ENCODE measurements at places on chromosomes 1 and 21. TPM values are rescaled to one million over a fixed set of nuclear protein-coding genes. Genes with fewer than 3 reads are reported as not detected.
A peak's percentile ranks its signal among the peaks of the same experiment; 100 is the strongest.

GRCh38 chr21:26795866-26796329, 49.3 kb downstream of the ADAMTS1 start:
- no peaks in the 10 kb centered on the region for H3K27me3 ChIP-seq
- H3K27ac ChIP-seq, result no peak overlapping the region
- DNase-seq, result no peak
- no peaks in the 10 kb centered on the region for H3K36me3 ChIP-seq
- H3K4me1 ChIP-seq, result peaks cover 6% of the 10 kb centered on the region
- no peak overlapping the region for H3K4me3 ChIP-seq

DNA sequence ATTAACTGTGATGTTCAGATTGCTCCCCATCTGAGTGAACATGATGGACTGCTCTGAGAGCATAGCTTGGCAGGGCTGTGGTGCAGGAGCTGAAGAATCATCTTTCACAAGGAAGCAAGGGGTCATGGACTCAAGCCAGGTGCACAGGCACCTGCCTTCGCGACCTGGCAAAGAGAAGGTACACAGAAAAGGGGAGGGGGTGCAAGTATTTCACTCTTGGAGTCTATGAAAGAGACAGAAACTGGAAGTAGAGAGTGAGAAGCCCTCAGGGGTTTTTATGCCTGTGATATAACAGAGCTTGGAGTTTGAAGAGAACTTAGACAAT, 232.6 kb upstream of the PLXNA2 start:
- no peak overlapping the region for H3K27ac ChIP-seq
- no peaks in the 10 kb centered on the region for H3K27me3 ChIP-seq
- no peaks in the 10 kb centered on the region for H3K36me3 ChIP-seq
- no peak for DNase-seq
- no peak overlapping the region for H3K4me3 ChIP-seq
- peaks cover 7% of the 10 kb centered on the region for H3K4me1 ChIP-seq

DNA sequence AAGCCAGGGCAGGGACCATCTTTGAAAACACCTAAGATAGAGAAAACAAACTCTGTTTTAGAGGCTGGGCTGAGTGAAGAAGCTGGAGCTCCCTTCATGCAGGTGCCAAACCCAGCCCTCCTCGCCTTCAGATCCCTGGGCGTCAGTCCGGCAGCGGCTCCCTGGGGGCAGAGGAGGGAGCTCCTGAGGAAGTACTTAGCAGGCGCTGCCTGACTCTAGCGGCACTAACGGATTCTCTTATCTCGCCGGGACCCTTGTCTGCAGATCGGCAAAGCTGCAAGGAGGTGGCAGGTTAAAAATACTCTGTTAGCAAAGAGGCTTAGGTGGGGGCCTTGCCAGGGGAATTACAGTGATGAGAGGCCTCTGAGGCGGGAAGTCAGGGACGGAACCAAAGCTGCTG, 79.6 kb downstream of the PLXNA2 start:
- H3K4me1 ChIP-seq, result peaks cover 44% of the 10 kb centered on the region
- no peaks in the 10 kb centered on the region for H3K36me3 ChIP-seq
- no peaks in the 10 kb centered on the region for H3K27me3 ChIP-seq
- no peak overlapping the region for H3K4me3 ChIP-seq
- no peak for DNase-seq

- no peaks in the 10 kb centered on the region for H3K27me3 ChIP-seq
- peaks cover 23% of the 10 kb centered on the region for H3K4me1 ChIP-seq
- H3K27ac ChIP-seq, result no peak overlapping the region
- H3K4me3 ChIP-seq, result no peak overlapping the region
- no peaks in the 10 kb centered on the region for H3K36me3 ChIP-seq
- DNase-seq, result no peak
These were observed 115.4 kb upstream of the HOOK1 start for GRCh38 chr1:59699227-59699847.

Gene LCE3D
- not detected for total RNA-seq

Gene DCDC2B
- total RNA-seq, result not detected

Gene S100A5
- total RNA-seq, result not detected

Gene RIPPLY3
- total RNA-seq, result not detected

- no peaks in the 10 kb centered on the region for H3K36me3 ChIP-seq
- H3K4me1 ChIP-seq, result no peaks in the 10 kb centered on the region
- DNase-seq, result no peak
These were observed 28.0 kb downstream of the TBX15 start for GRCh38 chr1:118960026-118960561.

Gene PTPN14
- total RNA-seq, result 43.7 TPM

GRCh38 chr1:115040501-115040900, 10.9 kb downstream of the TSHB start:
- no peak overlapping the region for H3K27ac ChIP-seq
- H3K4me1 ChIP-seq, result no peaks in the 10 kb centered on the region
- H3K36me3 ChIP-seq, result no peaks in the 10 kb centered on the region
- H3K27me3 ChIP-seq, result no peaks in the 10 kb centered on the region
- H3K4me3 ChIP-seq, result no peak overlapping the region

- H3K27me3 ChIP-seq, result peaks cover 9% of the 10 kb centered on the region
- H3K27ac ChIP-seq, result no peak overlapping the region
- no peak overlapping the region for H3K4me3 ChIP-seq
- no peaks in the 10 kb centered on the region for H3K36me3 ChIP-seq
- no peaks in the 10 kb centered on the region for H3K4me1 ChIP-seq
These were observed 55.3 kb upstream of the NBPF3 start for GRCh38 chr1:21384620-21385019.

DNA sequence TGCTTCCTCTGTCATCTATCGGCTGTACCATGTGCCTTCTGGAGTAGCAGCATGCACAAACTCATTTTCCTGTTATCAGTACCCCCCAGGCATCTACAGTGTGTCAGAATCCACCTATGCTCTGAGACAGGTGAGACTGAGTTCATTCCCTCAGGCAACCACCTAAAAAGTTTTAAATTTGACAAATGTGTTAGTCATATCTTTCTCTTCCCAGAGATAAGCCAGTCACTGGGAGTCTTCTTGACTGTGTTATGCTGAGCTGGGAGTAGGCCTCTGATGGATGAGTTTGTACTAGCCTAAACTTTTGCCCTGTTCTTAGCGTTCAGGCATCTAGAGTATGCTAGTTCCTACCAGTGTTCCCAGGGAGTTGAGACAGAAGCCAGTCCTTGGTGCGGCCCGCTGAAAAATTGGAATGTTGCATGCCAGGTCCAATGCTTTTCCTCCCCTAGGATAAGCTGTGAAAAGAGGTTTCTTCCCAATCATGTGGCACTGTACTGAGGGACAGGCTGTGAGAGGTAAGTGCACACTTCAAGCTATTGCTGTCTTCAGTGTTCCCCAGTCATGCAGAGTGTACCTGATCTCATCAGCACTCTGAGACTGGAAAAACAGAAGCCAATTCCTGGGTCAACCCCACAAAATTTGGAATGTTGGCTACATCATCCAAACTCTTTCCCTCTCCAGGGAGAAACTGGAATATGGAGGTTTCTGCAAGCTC, 1202.3 kb downstream of the NCAM2 start:
- no peak overlapping the region for H3K27ac ChIP-seq
- DNase-seq, result no peak
- no peaks in the 10 kb centered on the region for H3K27me3 ChIP-seq
- H3K36me3 ChIP-seq, result no peaks in the 10 kb centered on the region
- no peaks in the 10 kb centered on the region for H3K4me1 ChIP-seq

Gene ZNF593OS
- total RNA-seq, result not detected

DNA sequence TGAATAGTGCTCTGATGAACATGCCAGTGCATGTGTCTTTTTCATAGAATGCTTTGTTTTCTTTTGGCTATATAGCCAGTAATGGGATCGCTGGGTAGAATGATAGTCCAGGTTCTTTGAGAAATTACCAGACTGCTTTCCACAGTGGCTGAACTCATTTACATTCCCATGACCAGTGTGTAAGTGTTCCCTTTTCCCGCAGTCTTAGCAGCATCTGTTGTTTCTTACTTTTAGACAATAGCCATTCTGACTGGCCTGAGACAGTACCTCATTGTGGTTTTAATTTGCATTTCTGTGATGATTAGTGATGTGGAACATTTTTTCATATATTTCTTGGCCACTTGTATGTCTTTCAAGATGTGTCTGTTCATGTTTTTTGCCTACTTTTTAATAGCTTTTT, 784.5 kb downstream of the USP25 start:
- H3K27ac ChIP-seq, result no peak overlapping the region
- H3K36me3 ChIP-seq, result no peaks in the 10 kb centered on the region
- no peaks in the 10 kb centered on the region for H3K4me1 ChIP-seq
- no peaks in the 10 kb centered on the region for H3K27me3 ChIP-seq

DNA sequence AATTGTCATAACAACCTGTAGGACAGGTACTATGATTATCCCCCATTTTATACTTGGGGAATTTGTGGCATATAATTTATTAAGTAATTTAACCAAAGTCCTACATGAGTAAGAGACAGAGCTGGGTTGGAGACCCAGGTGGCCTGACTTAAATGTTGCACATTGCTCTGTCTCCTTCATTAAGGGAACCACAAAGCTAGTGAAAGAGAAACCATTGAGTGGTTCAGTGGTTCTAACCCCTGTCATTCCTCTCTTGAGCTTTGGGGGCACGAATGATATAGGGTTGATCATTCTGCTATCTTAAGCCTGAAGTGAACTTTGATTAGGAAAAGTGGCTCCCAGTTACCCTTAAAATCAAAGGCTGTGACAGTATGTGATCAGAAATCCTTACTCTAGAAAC, 5.3 kb upstream of the MAP3K7CL start:
- no peaks in the 10 kb centered on the region for H3K36me3 ChIP-seq
- DNase-seq, result no peak
- no peaks in the 10 kb centered on the region for H3K27me3 ChIP-seq
- no peak overlapping the region for H3K27ac ChIP-seq
- no peaks in the 10 kb centered on the region for H3K4me1 ChIP-seq

DNA sequence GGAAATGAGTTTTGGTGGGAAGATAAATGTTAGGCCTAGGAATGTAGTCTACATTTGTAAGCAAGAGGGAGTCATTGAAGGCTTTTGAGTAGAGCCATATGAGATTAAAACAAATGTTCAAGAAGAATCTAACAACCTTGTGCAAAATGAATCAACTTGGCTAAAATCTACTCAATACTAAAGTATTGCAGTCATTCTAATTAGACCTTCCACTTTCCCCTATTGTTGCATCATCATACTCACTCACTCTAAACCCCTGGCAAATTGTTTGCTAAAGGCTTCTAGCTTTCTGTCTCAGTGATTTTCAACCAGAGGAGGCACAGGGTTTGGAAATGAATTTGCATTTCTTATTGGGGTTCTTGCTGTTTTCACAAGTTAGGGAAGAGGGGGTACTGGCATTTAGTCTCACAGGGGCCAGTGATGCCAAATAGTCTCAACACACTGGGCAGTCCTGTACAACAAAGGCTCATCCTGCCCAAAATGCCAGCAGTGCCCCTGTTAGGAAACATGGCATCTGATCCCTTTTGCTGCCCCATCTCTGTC, 85.3 kb downstream of the SEC16B start:
- no peak for DNase-seq
- H3K4me1 ChIP-seq, result no peaks in the 10 kb centered on the region
- no peaks in the 10 kb centered on the region for H3K36me3 ChIP-seq
- no peak overlapping the region for H3K4me3 ChIP-seq
- H3K27me3 ChIP-seq, result no peaks in the 10 kb centered on the region

DNA sequence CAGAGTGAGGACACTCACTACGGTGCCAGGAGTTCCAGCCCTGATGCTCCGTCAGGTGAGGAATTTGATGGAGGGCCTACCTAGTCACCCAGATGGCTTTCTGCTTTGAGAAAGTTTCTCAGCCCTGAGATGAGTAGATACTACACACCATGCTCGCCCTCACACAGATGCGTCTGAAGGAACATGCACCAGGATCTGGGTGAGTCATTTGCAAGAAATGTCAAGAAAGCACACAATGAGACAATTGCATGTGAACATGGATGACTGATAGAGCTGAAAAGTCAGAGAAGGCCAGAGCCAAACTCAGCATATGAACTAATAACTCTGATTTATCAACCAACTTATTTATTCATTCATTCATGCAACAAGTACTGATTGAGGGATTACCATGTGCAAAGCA, 483.9 kb downstream of the OMA1 start:
- DNase-seq, result no peak
- no peak overlapping the region for H3K27ac ChIP-seq
- H3K4me3 ChIP-seq, result no peak overlapping the region
- H3K4me1 ChIP-seq, result no peaks in the 10 kb centered on the region

- no peaks in the 10 kb centered on the region for H3K4me1 ChIP-seq
- no peak overlapping the region for H3K27ac ChIP-seq
- H3K36me3 ChIP-seq, result no peaks in the 10 kb centered on the region
- no peaks in the 10 kb centered on the region for H3K27me3 ChIP-seq
These were observed 277.6 kb upstream of the NCAM2 start for GRCh38 chr21:20720623-20721022.

DNA sequence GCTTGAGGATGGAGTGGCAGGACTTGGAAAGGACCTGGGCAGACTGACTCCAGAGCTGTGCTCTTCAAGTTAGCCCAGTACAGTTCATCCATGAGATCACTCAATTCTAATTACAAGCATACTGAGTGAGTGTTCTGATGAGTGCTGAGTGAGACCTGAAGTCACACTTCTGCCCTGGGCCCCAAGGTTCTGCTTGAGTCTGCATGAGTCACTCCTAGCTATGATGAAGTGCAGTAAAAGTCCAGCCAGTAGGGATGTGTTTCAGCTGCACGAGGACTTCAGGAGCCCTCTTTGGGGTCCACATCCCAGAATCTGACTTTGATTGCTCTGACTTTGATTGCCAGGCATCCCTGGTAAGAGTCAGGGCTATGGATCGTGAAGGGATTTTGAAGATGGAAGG, 35.8 kb downstream of the PLEKHA6 start:
- peaks cover 4% of the 10 kb centered on the region for H3K4me1 ChIP-seq
- no peak overlapping the region for H3K27ac ChIP-seq
- H3K4me3 ChIP-seq, result no peak overlapping the region
- no peaks in the 10 kb centered on the region for H3K36me3 ChIP-seq
- no peaks in the 10 kb centered on the region for H3K27me3 ChIP-seq

DNA sequence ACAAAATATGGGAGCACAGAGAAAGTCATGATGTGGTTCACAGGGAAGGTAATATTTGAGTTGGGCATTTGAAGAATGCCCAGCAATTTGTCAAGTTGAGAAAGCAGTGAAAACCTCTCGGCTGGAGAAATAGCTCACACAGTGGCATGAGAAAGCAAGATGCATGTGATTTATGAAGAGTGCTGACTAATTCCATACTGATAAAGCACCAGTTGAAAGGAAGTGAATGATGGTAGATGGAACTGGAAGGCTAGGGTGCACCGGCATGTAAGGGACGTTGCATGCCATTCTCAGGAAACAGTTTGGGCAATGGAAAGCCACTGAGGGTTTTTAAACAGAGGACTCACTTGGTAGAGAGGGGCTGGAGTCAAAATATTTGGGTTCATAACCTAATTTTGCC, 53.5 kb upstream of the MTF2 start:
- no peak overlapping the region for H3K27ac ChIP-seq
- no peaks in the 10 kb centered on the region for H3K36me3 ChIP-seq
- H3K27me3 ChIP-seq, result no peaks in the 10 kb centered on the region
- H3K4me1 ChIP-seq, result no peaks in the 10 kb centered on the region
- no peak overlapping the region for H3K4me3 ChIP-seq

DNA sequence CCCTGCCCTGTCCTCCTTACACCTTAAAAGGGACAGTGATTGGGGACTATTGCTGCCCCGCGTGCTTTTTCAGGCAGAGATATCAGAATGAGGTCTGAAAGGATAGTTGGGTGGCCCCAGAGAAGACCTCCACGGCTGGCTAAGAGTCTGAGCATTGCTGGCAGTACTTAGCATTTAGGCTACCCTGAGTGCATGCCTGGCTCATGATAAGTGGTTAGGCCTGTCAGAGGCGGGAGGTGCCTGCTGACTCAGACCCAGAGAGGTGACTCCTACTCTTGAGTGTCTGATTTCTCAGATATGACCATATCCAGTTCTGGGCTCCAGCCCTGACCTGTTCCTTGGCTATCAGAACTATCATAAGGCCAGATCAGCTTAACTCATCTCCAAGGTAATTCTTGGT, 213.7 kb downstream of the PBX1 start:
- no peak overlapping the region for H3K4me3 ChIP-seq
- DNase-seq, result peak; percentile 76
- no peaks in the 10 kb centered on the region for H3K27me3 ChIP-seq
- peaks cover 34% of the 10 kb centered on the region for H3K4me1 ChIP-seq
- H3K27ac ChIP-seq, result peak overlapping the region; percentile 59
- H3K36me3 ChIP-seq, result no peaks in the 10 kb centered on the region
